ENCODE measurements at places on chromosomes 3 and 15.

GRCh38 chr3:63245726-63246241 is 32.3 kb upstream of the SYNPR start:
- DNase-seq, result no peak

DNA sequence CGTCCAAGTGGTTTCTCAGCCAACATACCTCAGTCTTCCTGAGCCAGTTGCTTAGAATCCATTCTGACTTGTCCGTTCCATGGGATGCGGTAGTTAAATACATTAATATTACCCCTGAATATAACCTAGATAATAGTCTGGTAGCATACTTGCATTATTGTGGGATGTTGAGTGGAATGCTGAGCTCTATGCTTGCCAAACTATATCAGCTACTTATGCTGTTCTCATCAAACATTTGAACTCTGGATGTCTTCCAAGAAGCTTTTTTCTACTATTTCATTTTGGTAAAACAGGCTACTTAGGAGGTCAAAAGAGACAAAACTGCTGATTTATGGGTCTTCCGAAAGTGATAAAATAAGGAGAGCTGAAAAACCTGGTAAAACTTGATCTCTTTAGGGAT is 429.5 kb downstream of the NAALADL2 start:
- DNase-seq, result no peak

DNA sequence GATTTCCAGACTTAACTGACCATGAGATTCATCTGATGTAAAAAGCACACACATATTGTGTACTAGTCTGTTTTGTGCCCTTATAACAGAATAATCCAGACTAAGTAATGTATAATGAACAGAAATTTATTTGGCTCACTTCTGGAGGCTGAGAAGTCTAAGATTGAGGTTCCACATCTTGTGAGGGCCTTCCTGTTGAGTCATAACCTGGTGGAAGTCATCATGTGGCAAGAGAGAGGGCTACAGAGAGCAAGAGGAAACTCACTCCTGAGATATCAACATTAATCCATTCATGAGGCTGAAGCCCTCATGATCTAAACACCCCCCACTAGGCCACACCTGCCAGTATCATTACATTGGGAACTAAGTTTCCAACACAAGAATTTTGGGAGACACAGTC is 977.6 kb downstream of the MCTP2 start:
- DNase-seq, result no peak

DNA sequence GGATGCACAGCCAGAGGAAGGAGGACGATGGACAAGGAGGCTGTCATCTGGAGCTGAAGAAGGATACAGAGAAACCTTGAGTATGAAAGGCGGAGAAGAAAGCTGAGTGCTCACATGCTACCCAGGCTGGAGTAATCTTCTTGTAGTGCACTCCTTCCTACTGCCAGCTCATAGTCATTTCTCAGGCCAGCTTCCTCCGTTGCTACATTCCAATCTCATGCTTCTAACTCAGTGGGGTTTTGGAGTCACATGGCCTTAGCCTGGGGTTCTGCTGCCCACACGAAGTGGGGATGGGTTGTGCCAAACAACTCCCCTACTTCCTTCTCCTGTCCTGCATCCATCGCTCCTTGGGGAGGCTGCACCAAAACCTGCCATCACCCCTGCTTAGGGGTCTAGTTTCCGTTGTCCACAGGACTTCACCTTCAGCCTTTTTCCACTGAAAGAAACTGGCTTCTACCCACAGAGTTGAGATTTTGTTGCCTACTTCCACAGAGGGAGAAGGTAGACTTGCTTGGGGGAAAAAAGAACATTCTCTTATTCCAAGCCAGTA is 239.9 kb downstream of the EPHB1 start:
- DNase-seq, result no peak

GRCh38 chr15:96657096-96657495 is 326.6 kb downstream of the NR2F2 start:
- DNase-seq, result no peak

GRCh38 chr15:101048176-101048575 is 129.0 kb downstream of the LRRK1 start:
- no peak for DNase-seq

DNA sequence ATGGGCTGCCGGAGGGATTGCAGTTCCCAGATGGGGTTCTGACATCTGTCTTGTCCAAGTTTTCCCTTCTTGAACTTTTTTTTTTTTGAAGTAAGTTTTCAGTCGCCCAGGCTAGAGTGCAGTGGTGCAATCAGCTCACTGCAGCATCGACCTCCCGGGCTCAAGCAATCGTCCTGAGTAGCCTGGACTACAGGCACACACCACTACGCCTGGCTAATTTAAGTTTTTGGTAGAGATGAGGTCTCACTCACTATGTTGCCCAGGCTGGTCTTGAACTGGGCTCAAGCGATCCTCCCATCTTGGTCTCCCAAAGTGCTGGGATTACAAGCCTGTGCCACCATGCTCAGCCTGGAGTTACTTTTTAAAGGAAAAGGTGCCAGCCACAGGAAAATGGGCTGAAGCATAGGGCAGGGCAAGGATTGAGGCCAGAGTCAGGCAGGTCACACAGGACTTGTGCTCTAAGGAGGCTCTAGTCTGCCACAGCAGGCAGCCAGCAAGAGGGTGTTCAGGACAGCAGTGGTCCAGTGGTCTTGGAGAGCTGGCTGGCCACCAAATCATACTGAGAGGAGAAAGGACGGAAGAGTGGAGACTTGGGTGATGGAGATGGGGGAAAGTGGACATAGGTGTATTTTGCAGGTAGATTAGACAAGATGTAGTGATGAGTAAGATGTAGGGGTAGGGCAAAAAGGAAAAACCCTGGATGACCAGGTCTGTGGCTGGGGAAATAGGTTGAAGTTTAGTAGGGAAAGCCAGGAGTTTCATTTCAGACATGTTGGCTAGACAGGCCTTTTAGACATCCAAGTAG is 6.0 kb upstream of the PODXL2 start:
- no peak for DNase-seq

DNA sequence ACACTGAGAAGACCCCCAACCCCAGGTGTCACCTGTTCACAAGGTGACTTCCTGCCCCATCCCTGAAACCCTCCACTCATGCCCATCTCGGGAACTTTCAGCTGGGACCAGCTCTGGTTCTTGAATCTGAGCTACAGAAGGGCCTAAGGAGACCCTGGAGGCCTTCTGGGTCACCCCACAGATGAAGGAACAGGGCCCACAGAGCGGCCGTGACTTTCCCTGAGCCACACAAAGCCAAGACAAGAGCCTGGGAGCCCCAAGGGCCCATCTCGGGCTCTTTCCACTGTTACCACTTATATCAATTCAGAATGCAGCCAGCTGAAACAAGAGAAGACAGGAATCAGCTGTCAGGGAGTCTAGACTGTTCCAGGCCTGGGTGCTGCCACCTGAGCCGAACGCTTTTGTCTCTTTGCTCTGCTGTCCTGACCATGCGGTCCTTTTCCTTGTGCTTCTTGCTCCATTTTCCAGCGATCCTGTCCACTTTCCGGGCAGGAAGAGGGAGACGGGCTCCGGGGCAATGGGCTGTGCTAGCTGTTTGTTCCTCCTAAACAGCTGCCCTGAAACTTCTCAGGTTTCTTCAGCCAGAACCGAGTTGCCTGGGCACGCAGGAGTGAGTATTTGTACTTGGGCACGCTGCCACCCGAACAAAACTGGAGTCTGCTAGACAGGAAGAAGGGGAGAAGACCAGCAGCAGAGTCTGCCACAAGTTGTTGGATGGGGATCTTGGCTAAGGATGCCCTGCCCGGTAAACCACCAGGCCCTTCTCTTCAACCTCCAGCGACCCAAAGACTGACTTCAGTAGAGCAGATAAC is 28.0 kb upstream of the PIGZ start:
- no peak for DNase-seq

DNA sequence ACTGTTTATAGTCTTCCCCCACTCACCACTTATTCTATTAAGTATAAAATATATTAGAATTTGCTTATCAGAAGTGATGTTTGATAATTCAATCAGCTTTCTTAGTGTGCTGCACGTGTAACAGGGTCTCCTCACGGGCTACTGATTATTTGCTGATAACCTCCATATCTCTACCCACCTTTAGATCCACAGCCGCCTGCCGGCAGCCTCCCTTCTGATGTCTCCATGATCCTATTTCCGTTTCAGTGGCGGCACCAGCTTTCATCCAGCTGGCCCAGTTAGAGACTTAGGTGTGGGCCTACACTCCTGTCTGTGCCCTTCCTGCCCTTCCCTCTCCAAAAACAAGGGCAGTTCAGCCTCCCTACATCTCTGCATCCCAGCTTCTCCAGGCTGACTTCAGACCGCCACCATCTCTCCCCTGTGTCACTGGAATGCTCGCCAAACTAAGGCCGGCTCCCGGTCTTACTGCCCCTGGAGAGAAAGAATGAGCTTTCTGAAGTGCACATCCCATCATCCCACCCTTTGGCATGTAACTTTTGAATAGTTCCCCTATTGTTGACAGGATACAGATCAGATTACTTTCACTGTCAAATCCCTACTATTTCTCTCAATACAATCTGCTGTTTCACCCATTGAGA is 76.6 kb upstream of the PRTG start:
- DNase-seq, result no peak

GRCh38 chr3:188097791-188098190 is 56.2 kb upstream of the LPP start:
- no peak for DNase-seq

DNA sequence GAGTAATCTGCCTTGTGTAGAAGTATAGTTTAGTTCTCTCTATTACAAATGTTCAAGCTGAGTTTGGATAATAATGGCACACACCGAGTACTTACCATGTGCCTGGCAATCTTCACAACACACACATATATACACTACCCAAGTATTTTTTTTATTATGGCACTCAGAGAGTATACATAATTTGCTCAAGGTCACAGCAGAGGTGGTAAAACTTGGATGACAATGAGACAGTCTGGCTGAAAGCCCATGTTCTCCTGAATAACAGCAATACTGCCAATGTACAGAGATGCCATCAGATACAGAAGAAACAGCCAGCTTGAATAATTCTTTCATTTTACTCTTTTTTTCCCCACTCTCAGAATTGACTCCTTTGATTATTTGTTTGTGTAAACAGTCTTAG is 460.0 kb downstream of the CNTN6 start:
- no peak for DNase-seq

DNA sequence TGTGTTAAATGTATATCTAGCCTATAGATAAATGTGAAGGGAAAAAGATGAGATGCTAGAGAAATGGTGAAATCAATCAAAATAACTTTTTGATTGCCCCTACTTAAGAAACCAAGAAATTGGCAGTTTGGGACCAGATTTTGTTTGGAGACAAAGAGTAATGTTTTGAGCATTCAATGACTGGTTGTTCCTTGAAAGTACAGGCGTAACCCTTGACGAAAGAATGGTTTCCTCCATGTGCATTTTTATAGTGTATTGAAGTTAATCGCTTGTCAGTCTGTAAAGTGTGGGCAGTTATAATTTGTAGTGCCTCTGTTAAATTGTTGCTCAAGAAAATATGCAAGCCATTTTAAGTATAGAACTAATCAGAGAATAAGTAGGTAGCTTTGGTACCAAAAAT is 1.2 kb downstream of the KIF23 start:
- DNase-seq, result no peak

DNA sequence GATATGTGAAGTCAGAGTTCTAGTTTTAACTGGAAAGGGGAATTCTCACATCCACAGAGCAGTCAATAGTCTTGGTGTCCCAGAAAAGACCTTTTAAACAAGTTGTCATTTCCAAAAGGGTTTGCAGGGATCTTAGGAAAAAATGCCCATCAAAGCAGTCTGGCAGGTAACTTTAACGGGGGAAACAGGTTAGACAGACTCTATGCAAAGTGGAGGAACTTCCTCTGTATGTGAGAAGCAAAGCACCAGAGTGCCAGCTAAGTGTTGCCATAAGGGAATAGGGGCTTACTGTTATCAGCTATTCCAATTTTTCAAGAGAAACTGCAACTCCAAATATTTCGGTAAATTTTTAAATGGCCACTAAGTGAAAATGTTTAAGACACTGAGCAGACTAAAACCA is 307.9 kb upstream of the MDFIC2 start:
- no peak for DNase-seq

DNA sequence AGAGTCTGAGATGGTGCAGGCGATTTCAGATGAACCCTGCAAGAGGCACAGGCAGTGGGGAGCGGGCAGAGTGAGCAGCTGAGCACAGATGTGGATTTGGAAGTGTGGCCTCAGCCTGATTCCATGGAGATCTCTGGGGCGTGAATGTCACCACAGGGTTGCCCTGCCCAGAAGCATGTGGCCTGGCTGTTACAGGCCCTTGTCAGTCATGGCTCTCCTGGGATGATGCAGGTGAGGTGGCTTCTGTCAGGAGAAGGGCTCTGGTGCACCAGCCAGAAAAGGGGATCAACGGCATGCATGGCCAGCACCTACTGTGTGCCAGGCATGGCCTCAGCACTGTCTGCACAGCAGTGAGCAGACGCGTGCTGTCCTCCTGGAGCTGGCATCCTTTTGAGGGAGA is 11.9 kb downstream of the HDAC11 start:
- DNase-seq, result no peak

GRCh38 chr3:157101486-157101885 is 58.5 kb downstream of the CCNL1 start:
- DNase-seq, result no peak

DNA sequence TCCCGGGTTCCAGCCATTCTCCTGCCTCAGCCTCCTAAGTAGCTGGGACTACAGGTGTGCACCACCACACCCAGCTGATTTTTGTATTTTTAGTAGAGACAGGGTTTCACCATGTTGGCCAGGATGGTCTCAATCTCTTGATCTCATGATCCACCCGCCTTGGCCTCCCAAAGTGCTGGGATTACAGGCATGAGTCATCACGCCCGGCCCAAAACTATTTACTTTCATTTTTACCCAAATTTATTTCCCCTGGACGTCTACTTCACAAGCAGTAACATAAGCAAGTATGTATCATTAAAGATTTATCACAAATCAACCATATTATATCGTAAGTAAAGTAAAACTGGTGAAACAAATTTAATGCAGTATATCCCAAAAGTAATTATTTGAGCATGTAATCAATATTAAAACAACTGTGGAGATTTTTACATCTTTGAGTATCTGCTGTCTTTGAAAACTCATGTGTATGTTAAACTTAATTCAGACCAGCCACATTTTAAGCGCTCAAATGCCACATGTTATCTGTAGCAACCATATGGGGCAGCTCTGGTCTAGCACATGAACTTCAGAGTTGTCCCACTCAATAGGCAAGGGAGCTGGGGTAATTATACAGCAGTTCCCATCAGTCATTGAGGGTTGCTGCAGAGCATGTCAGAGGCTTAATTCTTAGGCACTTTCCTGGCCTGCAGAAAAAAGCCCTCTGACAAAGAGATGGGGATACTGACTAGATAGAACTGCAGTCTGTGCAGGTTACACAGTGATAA is 185.7 kb upstream of the CTDSPL start:
- DNase-seq, result no peak

All from stimulated activated naive CD8-positive, alpha-beta T cell treated with anti-CD3 and anti-CD28 coated beads, Interleukin-15, Interleukin-2, amounts not matched to agents 100 U/mL and 50 U/mL, for 24 hours (primary cell).